GM23248 (cell line): ENCODE measurements at places on chromosomes 3 and 15. TPM values are rescaled to one million over a fixed set of nuclear protein-coding genes. Genes with fewer than 3 reads are reported as not detected.

MKRN2OS gene
- total RNA-seq: not detected in 2 replicates

FES gene
- 3.5 and 7.5 TPM in 2 replicates for total RNA-seq

VGLL3 gene
- 179 and 213 TPM in 2 replicates for total RNA-seq

GOLGA8M gene
- 0.51 TPM in 1 of 2 replicates, not detected in the other for total RNA-seq

CTXND1 gene
- total RNA-seq: not detected in 2 replicates

- DNase-seq: peak; percentile 27
- H3K4me3 ChIP-seq: 0 out of 2 replicates have a peak overlapping the region, but pooled peaks have one; percentile 8
- peaks cover 37% of the 10 kb centered on the region for H3K4me1 ChIP-seq
- peak overlapping the region; percentile 61 for H3K27ac ChIP-seq
These were observed 18.7 kb upstream of the FOXP1 start for GRCh38 chr3:71602256-71602655.

DNA sequence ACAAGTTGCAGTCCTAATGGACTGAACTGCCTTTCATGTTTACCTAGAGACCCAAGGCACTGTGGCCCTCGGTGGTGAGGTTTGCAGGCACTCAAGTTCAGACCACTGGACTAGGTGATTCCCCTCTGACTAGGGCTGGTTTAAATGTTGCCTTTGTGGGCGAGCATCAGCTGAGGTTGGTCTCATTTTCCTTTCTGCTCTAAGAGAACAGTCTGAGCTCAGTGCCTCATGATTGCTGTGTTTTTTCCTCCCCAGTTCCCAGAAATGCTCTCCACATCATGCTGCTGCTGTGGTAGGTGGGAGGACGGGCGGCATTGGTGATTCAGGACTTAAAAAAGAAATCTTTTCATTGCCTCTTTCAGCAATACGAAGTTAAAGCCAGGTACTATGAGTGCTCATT, 237.2 kb downstream of the MBNL1 start:
- no peaks in the 10 kb centered on the region for H3K4me1 ChIP-seq
- H3K36me3 ChIP-seq: no peaks in the 10 kb centered on the region
- no peak overlapping the region for H3K4me3 ChIP-seq
- no peaks in the 10 kb centered on the region for H3K27me3 ChIP-seq

- H3K4me3 ChIP-seq: no peak overlapping the region
- H3K27me3 ChIP-seq: no peaks in the 10 kb centered on the region
- H3K27ac ChIP-seq: 0 out of 2 replicates have a peak overlapping the region, but pooled peaks have one; percentile 0
- no peaks in the 10 kb centered on the region for H3K36me3 ChIP-seq
- peaks cover 9% of the 10 kb centered on the region for H3K4me1 ChIP-seq
These were observed 171.9 kb downstream of the FMN1 start for GRCh38 chr15:33022629-33023028.

GRCh38 chr3:183210862-183211341, 42.2 kb upstream of the B3GNT5 start:
- H3K4me3 ChIP-seq: no peak overlapping the region
- H3K36me3 ChIP-seq: no peaks in the 10 kb centered on the region
- DNase-seq: no peak
- no peaks in the 10 kb centered on the region for H3K4me1 ChIP-seq
- H3K27ac ChIP-seq: no peak overlapping the region

GRCh38 chr3:8539419-8539818, 37.8 kb downstream of the LMCD1 start:
- DNase-seq: peak; percentile 51
- peaks cover 57% of the 10 kb centered on the region for H3K36me3 ChIP-seq
- 0 out of 2 replicates have a peak, but pooled peaks cover 13% of the 10 kb centered on the region for H3K4me1 ChIP-seq
- H3K27me3 ChIP-seq: no peaks in the 10 kb centered on the region
- no peak overlapping the region for H3K4me3 ChIP-seq

- no peaks in the 10 kb centered on the region for H3K36me3 ChIP-seq
- peak; percentile 92 for DNase-seq
- H3K4me3 ChIP-seq: peak overlapping the region; percentile 83
- peak overlapping the region; percentile 77 for H3K27ac ChIP-seq
- H3K4me1 ChIP-seq: peaks cover 10% of the 10 kb centered on the region; the same call in 1 of the 2 replicates
- H3K27me3 ChIP-seq: no peaks in the 10 kb centered on the region
These were observed 3.4 kb downstream of the VILL start for GRCh38 chr3:37993820-37994638.

- H3K27me3 ChIP-seq: no peaks in the 10 kb centered on the region
- DNase-seq: peak; percentile 66
- no peak overlapping the region for H3K27ac ChIP-seq
- H3K4me3 ChIP-seq: no peak overlapping the region
- peaks cover 44% of the 10 kb centered on the region for H3K4me1 ChIP-seq
- 0 out of 2 replicates have a peak, but pooled peaks cover 5% of the 10 kb centered on the region for H3K36me3 ChIP-seq
These were observed 31.9 kb downstream of the RAB8B start for GRCh38 chr15:63221346-63221745.

- peaks cover 10% of the 10 kb centered on the region for H3K4me1 ChIP-seq
- no peaks in the 10 kb centered on the region for H3K36me3 ChIP-seq
These were observed 85.8 kb upstream of the ARHGEF3 start for GRCh38 chr3:56887402-56888025.

- no peaks in the 10 kb centered on the region for H3K27me3 ChIP-seq
- H3K36me3 ChIP-seq: no peaks in the 10 kb centered on the region
- H3K27ac ChIP-seq: no peak overlapping the region
- H3K4me1 ChIP-seq: no peaks in the 10 kb centered on the region
These were observed 821.6 kb downstream of the PDCD6IP start for GRCh38 chr3:34619990-34620389.

GRCh38 chr15:29115093-29115991, 154.3 kb downstream of the NSMCE3 start:
- H3K27ac ChIP-seq: no peak overlapping the region
- DNase-seq: no peak
- no peak overlapping the region for H3K4me3 ChIP-seq

DNA sequence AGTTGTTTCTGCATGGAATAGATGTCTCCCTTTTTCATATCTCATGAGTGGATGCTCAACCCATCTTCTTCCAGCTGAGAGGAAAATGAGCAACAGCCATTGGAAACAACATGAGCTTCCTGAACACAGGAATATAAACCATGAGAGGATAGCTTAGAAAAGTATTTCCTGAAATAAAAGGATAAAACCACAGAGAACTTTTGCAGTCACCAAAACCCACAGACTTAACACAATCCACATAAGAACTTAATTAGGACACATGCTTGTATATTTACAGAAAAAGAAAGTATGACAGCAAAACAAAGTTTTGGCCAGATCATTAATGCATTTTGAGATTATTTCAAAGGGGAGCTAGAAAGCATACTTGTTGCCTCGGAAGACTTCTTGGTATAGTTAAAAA, 180.5 kb upstream of the RASGRP1 start:
- H3K4me1 ChIP-seq: peaks cover 29% of the 10 kb centered on the region
- H3K36me3 ChIP-seq: no peaks in the 10 kb centered on the region
- H3K27ac ChIP-seq: peak overlapping the region; percentile 51
- H3K4me3 ChIP-seq: no peak overlapping the region
- peak; percentile 49 for DNase-seq
- H3K27me3 ChIP-seq: no peaks in the 10 kb centered on the region

- H3K36me3 ChIP-seq: no peaks in the 10 kb centered on the region
- no peak overlapping the region for H3K4me3 ChIP-seq
- DNase-seq: no peak
These were observed 39.8 kb upstream of the ZBTB38 start for GRCh38 chr3:141328286-141329166.

- no peaks in the 10 kb centered on the region for H3K27me3 ChIP-seq
- peak; percentile 41 for DNase-seq
- H3K4me1 ChIP-seq: peaks cover 6% of the 10 kb centered on the region
- 0 out of 2 replicates have a peak, but pooled peaks cover 6% of the 10 kb centered on the region for H3K36me3 ChIP-seq
- H3K4me3 ChIP-seq: peak overlapping the region; percentile 98
These were observed 32.5 kb upstream of the ZNF445 start for GRCh38 chr3:44510000-44510368.

DNA sequence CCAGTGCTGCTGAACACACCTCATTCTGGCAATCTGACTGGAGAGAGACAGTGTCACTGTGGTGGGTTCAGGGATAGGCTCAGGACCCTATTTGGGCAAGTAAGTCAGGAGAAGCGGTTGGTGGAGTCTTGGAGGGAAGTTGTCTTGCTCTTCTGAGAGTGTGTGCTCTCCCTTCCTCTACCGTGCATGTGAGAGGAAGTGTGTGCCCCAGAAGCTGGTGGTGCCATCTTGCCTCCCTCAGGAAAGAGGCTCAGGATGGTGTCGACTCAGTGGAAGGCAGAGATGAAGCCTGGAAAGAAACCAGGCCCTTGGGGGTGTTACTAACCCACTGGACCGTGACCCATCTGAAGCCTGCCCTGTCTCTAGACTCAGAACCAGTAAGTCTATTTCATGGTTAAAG, 6.8 kb upstream of the RARRES1 start:
- no peak overlapping the region for H3K27ac ChIP-seq
- no peak for DNase-seq
- H3K36me3 ChIP-seq: no peaks in the 10 kb centered on the region
- H3K4me3 ChIP-seq: no peak overlapping the region

DNA sequence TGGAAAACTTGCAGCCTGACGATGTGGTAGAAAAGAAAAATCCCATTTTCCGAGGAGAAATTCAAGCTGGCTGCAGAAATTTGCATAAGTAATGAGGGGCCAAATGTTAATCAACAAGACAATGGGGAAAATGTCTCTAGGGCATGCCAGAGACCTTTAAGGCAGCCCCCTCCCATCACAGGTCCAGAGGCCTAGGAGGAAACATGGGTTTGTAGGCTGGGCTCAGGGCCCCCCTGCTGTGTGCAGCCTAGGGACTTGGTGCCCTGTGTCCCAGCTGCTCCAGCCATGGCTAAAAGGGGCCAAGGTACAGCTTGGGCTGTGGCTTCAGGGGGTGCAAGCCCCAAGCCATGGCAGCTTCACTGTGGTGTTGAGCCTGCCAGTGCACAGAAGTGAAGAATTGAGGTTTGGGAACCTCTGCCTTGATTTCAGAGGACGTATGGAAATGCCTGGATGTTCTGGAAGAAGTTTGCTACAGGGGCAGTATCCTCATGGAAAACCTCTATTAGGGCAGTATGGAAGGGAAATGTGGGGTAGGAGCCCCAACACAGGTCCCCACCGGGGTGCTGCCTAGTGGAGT, 75.9 kb upstream of the CADPS start:
- H3K36me3 ChIP-seq: no peaks in the 10 kb centered on the region
- DNase-seq: no peak
- no peaks in the 10 kb centered on the region for H3K27me3 ChIP-seq
- no peaks in the 10 kb centered on the region for H3K4me1 ChIP-seq
